Activated CD4-positive, alpha-beta T cell treated with anti-CD3 and anti-CD28 coated beads for 1 hour (primary cell): ENCODE measurements at places on chromosomes 3 and 15.

- no peak for DNase-seq
These were observed 38.2 kb downstream of the BOC start for GRCh38 chr3:113249601-113250000.

GRCh38 chr15:38666865-38667510, 102.4 kb upstream of the RASGRP1 start:
- no peak for DNase-seq

DNA sequence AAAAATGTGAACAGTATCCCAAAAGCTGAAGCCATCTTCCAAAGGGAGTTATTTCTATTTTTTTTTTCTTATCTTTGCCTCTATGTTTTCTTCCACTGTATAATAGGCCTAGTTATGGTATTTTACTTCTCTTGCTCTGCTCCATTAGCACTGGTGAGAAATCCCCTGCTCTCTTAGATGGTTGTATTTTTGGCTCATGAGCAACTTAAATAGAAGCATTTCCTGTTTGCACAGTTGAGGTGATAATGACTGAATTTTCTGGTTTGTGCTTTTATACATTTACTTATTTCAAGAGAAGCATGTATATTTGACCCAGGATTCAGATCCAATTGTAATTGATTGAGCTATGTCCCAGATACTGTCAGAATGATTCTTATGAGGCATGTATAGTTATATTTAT, 61.6 kb upstream of the CD200R1L start:
- DNase-seq: no peak

DNA sequence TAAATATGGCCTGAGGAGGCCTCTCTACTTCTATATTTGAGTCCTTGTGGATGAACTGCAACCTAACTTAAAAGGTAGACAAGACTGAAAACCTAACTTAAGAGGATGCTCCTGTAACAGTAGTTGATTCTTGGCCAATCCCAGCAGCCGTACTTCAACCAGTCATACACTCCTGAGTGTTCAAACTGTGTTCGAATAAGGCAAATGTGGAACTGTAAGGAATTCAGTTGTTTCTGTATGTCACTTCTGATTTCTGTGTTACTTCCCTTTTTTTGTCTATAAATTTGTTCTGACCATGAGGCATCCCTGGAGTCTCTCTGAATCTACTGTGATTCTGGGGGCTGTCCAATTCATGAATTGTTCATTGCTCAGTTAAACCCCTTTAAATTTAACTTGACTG, 20.5 kb downstream of the GALK2 start:
- no peak for DNase-seq

- DNase-seq: no peak
These were observed 40.8 kb downstream of the FOXP1 start for GRCh38 chr3:71542521-71543370.

GRCh38 chr3:129593595-129594339, 12.7 kb downstream of the PLXND1 start:
- DNase-seq: no peak

- DNase-seq: peak; percentile 7
These were observed 190.1 kb downstream of the GOLGA6L6 start for GRCh38 chr15:20351448-20351971.

DNA sequence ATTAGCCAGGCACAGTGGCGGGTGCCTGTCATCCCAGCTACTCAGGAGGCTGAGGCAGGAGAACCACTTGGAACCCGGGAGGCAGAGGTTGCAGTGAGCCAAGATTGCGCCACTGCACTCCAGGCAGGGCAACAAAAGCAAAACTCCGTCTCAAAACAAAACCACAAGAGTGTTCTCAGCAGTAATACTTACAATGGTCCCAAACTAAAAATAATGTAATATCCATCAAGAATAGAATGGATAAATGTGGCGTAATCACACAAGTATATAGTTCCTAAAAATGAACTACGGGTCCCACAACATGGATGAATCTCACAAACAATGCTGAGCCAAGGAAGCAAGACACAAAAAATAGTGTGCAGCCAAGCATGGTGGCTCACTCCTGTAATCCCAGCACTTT, 39.2 kb downstream of the STAG1 start:
- no peak for DNase-seq

- no peak for DNase-seq
These were observed 365.0 kb downstream of the FOXP1 start for GRCh38 chr3:71218508-71218907.

DNA sequence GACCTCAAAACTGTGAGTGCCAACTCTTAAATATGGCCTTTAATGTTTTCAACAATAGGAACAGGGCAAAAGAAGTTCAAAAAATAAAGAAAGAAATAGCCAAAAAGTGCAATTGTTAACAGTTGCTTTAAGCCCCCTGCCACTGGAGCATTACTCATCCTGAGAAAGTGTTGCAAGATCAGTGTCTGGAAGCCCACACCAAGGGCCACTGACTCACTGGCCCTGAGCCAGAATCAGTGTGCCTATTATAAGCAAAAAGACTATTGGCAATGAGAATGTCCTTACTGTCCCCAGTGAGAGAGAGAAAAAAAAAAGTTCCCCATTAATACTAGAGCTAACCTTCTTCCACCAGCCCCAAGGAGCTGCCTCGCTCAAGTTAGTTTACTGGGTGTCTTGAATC, 480.1 kb upstream of the ZNF385D start:
- DNase-seq: no peak

DNA sequence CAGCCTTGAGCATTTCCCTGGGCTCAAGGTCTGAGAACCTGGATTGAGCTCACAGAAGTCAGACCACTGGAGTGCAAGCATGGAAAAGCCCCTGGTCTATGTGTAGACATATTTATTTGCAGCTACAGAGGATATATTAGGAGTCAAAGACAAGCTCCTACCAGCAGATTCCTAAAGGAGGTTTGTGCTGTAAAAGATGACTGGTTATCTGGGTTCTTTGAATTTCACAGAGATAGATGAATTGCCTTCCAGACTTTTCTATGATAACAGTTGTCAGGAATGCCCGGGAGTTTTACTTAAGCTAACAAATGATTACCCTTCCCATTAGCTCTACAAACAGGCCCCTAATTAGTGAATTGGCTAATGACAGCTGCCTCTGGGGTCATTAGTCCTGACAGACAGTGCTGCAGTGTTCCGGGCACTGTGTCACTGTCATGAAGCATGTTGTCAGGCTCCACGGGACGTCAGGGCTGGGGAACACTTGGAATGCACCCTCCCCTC, 48.8 kb upstream of the PLXNA1 start:
- DNase-seq: no peak

DNA sequence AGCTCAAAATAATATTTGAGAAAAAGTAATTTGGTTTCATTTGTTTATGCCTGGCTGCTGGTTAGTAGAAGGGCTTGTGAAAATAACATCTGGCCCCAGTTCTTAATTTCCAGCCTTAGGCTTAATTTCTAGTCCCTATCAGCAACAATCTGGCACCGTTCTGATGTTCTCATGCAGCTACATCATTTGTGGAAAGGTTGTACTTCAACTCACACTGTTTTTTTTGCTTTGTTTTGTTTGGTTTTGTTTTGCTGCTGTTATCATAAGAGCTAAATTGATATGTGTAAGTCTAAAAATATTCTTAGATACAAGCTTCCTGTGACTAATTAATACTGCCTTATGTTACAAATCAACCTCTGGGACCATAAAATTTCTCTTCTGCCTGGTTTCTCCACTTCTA, 8.9 kb downstream of the CPA3 start:
- DNase-seq: no peak

DNA sequence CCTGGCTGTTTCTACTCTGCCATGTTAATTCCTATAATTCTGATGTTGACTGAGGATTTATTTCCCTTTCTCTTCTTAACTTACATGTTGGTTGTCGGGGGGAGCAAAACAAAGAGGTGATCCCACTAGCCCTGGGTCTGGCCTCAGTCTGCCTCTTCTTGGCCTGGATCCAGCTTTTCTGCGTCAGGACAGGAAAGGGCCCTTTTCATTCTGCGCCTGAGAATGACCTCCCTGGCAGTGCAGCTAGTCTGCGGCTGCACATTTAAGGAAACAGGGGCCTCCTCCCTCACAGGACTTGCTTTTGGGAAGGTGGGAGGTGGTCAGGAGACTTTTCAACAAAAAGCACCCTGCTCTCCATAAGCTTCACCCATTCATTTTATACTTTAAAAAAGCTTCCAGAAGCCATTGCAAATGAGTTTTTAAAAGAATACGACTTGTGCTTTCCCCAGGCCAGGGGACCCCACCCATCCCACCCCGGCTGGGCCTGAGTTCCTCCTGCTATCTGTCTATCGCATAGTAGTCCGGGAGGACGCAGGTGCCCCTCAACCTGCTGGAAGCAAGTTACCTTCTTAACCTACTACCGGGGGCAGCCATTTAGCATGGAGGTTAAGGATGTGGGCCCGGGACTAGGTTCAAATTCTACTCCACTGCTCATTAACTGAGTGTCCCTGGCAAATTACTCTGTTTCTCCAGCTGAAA, 21.3 kb upstream of the EHD4 start:
- no peak for DNase-seq

DNA sequence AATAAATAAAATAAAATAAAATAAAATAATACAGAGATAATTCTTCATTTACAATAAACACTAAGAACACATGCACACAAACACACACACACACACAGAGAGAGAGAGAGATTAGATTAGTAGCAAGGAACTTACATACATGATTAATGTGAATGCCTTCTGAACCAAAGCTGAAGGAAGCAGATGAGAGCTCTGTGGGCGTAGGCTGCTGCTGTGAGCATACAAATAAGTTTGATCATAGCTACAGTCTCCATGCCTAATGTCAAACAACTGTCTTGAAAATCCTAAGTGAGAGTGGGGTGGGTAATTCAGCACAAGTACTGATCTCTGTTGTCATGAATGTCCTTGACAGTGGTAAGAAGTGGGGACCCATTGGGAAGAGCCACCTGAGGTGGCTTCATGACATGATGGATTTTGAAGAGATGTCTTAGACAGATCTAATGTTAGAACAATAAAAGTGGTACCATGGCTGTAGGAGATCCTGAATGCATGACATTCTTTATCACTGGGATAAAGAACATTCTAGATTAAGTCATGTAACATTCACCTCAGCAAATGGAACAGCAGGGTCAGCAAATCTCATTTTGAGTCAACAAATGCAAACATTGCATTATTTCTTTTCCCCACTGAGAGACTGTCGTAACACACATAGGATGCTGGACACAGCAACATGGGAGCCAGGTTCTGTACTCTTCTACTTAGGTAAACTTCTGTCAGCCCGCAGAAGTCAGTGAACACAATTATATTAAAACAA, 46.2 kb downstream of the CHL1 start:
- no peak for DNase-seq

- DNase-seq: no peak
These were observed 108.4 kb downstream of the SHQ1 start for GRCh38 chr3:72739531-72740466.

DNA sequence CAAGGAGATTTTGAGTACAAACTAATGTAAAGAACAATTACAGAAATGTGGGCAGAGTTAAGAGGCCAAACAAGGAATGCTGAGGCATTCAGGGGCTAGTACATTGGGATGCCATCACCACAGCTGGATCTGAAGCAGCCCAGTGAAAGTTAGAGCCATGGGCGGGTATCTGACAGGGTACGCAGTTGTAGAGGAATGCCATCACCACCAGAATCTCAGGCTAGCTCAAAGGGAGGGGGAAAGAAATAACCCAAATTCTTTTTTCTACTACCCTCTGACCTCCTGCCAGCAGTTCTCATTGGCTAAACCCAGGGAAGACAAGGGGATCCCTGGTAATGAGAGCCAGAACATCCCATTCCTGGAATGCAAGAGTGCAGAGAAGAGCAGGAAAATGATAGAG, 9.0 kb upstream of the TSC22D2 start:
- DNase-seq: no peak

GRCh38 chr3:141996437-141996836, 120.0 kb downstream of the ATP1B3 start:
- no peak for DNase-seq

- no peak for DNase-seq
These were observed 353.1 kb downstream of the CHL1 start for GRCh38 chr3:549636-550035.

DNA sequence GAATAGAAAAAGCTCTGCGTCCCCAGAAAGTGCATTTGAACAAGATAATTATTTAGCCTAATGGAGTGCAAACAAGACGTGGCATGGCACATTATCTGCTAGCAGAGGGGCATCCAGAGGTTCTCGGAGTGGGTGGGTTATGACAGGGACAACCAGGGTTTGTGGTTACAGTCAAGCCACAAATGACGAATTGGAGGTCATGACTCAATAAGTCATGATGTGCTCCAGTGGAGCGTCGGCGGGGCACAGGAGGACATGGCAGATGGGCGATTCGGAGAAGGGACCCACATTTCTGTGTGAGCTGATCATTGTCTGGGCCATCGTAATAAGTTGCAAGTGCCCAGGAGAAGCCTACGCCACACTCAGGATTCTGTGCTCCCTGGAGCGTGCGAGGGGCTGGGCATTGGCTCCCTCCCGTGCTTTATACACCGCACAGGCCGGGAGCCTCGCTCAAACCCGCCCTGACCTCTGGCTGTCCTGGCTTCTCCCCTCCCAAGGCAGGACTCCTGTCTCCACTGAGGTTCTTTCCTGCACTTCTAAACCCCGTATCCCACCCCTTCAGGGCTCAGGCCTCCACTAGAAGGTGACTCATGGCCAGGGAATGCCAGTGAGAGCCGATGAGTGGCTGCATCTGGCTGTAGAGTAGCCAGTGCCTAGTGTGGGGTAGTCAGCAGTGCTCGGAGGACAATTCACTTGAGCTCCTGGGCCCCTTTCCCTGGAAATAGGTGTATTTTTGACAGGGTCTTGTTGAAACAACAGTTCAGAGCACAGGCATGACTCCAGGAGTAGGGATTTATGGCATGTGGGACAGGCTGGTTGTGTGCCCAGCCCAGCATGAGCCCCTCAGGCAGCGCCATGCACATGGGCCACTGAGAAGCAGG, 67.4 kb downstream of the GRIP2 start:
- no peak for DNase-seq

DNA sequence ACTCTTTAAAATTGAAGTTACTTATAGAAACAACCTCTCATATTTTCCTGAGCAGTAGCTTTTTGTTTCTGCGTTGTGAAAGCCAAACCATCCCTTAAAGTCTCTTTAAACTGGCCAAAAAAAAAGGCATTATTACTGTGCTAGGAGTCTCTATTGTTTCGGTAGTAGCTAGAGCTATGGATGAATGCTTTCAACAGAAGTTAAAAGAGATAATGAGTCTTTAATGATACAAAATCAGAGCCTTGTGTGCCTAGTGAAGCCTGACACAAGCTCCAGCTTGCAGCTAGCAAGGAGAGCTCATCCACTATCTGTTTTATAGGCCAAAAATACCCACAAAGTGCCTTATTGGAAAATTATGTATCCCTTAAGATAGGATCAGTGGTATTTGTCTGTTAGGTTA, 360.4 kb upstream of the CDIN1 start:
- no peak for DNase-seq
